ENCODE measurements at places on chromosomes 3 and 15. TPM values are rescaled to one million over a fixed set of nuclear protein-coding genes. Genes with fewer than 3 reads are reported as not detected.
A peak's percentile ranks its signal among the peaks of the same experiment; 100 is the strongest.

GRCh38 chr15:100940767-100941379 lies 21.7 kb downstream of the LRRK1 start:
- DNase-seq = no peak

Gene GOLGA8H
- total RNA-seq = 3.1 TPM

Gene CNOT10
- 23.6 TPM for total RNA-seq

DNA sequence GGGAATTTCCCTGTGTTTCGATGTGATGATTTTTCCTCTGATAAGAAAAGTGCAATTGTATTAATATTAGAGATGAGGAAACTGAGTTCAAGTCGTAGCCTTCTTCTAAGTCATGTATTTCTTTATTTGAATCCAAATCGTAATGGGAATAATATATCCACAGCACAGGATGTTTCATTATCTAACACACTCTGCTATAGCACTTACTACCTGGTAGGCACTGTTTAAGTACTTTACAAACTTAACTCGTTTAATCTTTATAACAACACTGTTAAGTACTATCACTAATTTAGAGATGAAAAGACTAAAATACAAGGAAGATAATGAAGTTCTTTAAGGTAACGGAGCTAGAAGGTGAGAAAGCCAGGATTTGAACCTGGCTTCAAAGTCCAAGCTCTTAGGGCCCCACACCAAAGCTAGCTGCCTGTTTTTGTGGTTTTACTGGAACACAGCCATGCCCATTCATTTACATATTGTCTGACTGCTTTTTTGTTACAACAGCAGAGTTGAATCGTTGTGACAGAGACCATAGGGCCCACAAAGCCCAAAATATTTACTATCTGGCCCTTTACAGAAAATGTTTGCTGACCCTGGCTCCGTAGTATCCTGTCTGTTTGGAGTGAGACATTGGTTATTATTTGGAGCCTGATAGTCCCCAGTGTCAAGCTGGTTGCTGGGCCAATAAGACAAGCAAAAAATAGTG lies 9.6 kb upstream of the ATP13A3 start:
- no peak for DNase-seq

DNA sequence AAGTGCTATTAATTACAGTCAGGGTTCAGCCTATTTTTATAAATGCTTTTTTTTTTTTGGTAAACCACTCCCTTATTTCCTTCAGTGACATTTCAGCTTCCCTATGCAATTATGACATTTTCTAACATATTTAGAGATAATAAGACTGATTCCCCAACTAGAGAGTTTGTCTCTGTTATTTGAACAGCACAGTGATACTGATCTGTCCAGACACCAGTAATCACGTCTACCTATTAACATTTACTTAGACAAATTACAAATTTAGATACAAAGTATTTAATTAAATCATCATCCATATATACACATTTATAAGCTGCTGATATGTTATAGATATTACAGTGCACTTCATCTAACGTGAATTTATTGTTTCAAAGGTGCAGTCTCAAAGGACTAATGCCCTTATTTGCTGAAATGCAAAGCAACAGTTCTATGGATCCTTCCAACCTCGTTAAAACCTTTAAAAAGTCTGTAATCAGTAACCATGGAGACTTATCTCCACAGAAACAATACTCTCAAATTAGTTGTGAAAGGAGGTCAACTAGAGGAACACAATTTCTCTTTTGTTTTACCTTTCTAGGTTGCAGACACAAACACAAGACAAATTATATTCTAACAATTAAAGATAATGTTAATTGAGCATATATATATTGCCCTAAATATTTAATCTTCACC lies 1531.1 kb downstream of the SI start:
- no peak for DNase-seq

DNA sequence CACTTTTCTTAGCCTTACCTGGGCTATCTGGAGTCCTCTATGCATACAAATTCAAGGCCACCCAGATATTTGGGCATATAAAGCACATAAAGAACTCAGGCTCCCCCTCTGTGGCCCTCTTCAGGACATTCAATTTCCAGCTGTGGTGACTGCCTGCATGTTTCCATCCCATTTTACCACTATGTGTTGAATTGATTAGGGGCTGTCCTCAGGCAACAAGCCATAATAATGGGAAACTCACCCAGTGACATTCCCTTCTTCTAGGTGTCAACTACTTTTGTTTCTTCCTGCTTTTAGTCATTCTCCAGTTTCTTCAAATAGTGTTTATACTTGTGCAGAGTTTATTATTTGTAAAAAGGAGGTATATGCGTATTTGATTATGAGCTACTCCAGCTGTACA lies 18.0 kb downstream of the NRG4 start:
- DNase-seq = no peak

Gene COL8A1
- 156 TPM for total RNA-seq

DNA sequence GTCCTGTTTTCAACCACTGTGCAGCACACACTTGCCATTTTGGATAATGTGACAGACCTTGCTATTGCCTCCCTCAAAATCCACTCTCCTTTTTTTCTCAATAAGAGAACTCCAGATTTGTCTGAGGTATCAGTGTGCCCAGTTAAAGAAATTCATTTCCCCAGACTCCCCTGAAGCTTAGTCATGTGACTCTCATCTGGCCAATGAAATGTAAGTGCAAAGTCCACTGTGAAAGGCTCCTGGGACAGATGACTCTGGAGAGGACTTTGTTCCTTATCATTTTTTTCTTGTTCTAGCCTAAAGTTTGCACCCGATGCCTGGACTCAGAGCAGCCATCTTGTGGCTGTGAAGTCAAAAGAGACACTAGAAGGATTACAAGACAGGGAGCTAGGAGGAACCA lies 268.6 kb upstream of the LRTM1 start:
- no peak for DNase-seq

DNA sequence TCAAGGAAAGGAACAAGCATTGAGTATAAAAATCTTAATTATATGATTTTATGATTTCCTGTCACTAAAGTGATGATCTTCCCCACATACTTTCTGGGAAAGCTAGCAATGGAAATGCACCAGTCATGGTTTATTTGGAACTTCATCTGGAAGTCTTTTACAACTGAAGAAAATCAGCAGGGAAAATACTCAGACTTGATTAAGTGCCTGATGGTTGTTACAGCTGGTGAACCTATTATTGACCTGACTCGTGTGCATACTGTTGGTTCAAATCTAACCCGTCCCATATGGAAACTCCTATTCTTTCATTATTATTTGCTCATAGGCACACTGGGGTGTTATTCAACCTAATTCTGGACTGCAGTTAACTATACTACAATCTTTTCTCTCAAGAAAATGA lies 701.8 kb upstream of the CCDC54 start:
- no peak for DNase-seq

GRCh38 chr3:102532901-102533300 lies 98.1 kb downstream of the ZPLD1 start:
- DNase-seq = no peak

DNA sequence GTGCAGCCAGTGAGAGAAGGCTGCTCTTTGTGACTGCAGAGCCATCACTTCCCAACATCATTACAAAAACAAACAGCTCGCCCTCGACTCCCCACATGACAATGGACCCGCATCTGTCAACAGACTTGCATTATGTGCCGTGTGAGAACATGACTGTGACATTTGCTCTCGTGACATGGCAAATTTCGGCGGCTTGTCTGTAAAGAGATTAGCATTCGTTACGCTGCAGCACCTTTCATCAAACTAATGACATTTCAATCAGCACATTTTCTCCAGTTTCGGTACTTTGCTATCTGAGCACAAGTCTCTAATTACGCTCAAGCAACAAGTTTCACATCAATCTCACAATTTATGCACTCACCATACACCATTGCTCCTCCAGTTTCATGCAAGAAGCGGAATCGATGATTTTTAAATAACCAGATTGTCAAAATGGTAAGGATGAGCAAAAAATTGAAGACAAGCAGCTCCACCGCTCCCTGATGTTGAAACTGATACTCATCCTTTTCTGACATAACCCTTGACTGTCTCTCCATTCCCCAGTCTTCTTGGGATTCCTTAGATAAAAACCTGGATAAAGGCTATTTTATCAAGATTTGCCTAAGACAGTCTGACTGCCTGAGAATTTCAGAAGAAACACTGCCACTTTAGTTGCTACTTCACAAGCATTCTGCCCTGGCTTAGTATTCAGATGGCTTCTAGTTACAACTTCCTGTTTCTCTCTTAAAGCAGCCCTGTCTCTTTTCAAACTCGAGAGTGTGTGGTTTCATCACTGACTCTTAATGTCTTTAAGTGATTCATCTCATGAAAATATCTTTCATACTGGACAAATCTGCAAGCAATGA lies at the start of gene SLC9A9:
SLC9A9 (minus strand) TSS at position 682 of the 845 bp plus-strand sequence; CDS start at position 536, 146 bp downstream.
- peak; percentile 12 for DNase-seq

DNA sequence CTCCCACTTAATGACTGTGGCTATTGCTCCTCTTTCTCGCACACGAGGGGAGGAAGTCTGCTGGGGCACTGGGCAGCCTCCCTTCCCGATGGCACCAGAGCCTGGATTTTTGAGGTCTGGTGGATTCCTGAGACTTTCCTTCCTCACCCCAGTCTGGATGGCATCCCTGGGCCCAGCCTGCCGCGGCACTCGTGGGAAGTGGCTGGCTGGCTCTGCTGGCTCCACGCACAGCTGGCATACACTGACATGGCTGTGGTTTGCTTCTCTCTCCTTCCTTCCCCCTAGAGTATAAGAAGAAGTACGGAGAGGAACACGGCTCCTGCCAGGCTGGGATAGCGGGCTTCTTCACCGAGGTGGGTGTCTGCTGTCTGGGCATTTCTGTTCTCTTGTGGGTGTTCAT lies 319.8 kb upstream of the LRRFIP2 start:
- DNase-seq = no peak

DNA sequence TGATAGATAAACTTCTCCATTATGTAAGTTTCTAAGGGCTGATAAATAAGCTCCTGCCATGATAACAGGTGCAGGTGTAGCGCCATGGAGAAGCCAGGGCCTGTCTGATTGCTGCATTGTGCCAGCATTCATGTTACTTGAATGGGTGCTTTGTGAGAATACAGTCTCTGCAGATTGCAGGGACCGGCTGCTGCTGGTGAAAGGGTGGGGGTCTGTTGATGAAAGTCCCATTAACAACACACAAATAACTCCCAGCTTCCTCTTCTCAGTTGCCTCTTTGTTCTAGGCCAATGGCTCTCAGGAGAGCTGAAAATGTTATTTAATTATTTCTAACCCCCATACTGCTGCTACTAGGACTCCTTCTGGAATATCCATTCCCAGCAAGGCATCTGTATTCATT lies 77.2 kb downstream of the RTP4 start:
- no peak for DNase-seq

DNA sequence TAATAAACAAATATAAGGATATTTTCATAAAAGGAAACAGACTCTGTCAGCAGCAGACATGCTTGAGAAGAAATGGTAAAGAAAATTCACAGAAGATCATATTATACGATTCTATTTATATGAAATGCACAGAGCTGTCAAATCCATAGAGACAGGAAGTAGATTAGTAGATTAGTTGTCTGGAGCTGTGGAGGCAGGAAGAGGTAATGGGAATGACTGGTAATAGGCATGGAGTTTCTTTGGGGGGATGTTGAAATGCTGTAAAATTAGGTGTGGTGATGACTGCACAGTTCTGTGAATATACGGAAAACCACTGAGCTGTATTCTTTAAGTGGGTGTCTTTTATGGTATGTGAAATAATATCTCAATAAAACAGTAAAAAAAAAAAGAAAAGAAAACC lies 35.3 kb downstream of the CEP152 start:
- no peak for DNase-seq

Gene CTXN2
- total RNA-seq = not detected

Gene CCR1
- 1.4 TPM for total RNA-seq

DNA sequence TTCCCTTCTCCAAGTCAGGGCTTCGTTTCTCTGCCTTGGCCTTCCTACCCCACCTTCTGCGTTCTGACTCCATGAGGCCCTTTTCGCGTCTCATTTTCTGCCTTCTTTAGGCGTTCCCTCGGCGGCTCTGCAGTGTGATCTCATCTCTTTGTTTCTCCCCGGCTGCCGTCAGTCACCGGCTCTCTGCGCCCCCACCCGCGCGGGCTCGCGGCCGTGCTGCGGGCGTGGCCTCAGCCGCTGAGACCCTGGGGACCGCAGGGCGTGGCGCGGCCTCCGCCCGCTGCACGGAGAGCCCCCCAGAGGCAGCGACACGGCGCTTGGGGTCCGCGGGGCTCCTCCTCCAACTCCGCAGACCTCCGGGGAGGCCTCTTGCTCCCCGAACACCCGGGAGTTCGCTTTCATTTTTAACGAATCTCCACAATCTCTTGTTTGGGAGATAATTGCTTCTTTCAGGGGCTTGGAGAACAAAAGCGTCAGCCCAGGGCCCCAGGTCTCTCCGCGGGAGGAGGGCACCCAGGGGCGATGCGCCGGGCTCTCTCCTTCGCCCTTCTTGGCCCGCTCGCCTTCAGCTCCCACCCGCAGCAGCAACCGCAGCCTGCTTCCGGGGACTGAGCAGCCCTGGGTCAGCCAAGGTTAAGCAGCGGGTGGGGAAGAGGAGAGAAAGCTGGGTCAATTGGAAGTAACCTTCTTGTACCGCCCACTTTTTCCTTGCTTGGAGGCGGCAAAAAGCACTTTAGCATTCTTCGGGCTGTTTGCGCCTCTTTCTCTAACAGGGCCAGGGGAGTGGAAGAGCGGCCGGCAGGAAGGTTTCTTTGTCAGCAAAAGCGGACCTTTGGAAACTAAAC lies 35.2 kb downstream of the GAP43 start:
- peak; percentile 73 for DNase-seq

Gene NOX5
- total RNA-seq = 0.73 TPM

DNA sequence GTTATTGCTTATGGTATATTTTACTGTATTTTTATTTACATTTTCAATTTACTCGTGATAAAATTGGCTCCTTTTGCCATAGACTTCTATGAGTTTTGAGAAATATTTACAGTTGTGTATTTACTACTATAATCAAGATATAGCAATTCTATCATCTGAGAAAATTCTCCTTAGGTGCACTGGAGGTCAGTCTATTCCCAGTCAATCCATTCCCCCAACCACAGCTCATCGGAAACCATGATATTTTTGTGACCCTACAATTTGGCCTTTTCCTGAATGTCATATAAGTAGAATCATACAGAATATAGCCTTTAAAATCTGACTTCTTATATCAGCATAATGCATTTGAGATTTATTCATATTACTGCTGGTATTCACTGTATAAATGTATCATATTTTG lies 114.7 kb upstream of the LRTM1 start:
- DNase-seq = no peak

GRCh38 chr15:100229181-100230163 lies 112.3 kb downstream of the ADAMTS17 start:
- DNase-seq = no peak

DNA sequence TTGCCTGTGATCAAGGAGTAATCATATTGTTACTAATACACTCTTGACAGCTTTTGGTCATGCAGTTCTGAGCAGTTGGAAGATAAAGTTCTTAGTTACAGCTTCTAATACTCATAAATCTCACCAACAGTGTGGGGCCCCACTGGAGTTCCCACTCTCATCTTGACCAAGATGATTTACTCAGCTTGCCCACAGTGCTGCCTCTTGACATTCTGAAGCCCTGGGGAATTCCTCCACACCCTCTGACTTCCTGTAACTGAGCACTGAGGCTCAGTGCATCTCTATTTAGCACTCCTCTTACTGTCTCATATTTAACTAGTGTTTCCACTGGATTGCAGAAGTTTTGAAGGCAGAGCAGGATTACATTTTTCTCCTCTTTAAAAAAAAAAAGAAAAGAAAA lies 1.9 kb upstream of the ARL6IP5 start:
- peak; percentile 64 for DNase-seq

Gene TGM5
- not detected for total RNA-seq

Gene SEMA3B
- 25.6 TPM for total RNA-seq

GRCh38 chr3:66423791-66424190 lies 77.0 kb downstream of the LRIG1 start:
- no peak for DNase-seq

Gene ARHGEF26
- 15.8 TPM for total RNA-seq

- DNase-seq = no peak
These were observed 354.8 kb upstream of the C2CD4B start for GRCh38 chr15:62519900-62520299.

Gene CCDC39
- total RNA-seq = not detected

Gene KCNMB3
- total RNA-seq = 4.5 TPM

Measured in thyroid gland (tissue), 4 donors.